CD14-positive monocyte (primary cell): ENCODE measurements at places on chromosomes 3 and 15. TPM values are rescaled to one million over a fixed set of nuclear protein-coding genes. Genes with fewer than 3 reads are reported as not detected.

RASL12 gene
- polyA plus RNA-seq: not detected in 2 replicates

GRM2 gene
- not detected for polyA plus RNA-seq

ZNF774 gene
- 0.12 TPM for polyA plus RNA-seq

ALPK3 gene
- not detected for polyA plus RNA-seq

GPR160 gene
- 19.7 TPM for polyA plus RNA-seq

RBPMS2 gene
- not detected for polyA plus RNA-seq

P3H2 gene
- 0.27 TPM for polyA plus RNA-seq

IL17RD gene
- polyA plus RNA-seq: not detected

GRAMD1C gene
- polyA plus RNA-seq: 0.13 TPM

HCN4 gene
- polyA plus RNA-seq: not detected

ADCY5 gene
- polyA plus RNA-seq: not detected in 2 replicates

SAMMSON gene
- not detected for polyA plus RNA-seq

MASP1 gene
- not detected in 2 replicates for polyA plus RNA-seq

ARHGEF26 gene
- polyA plus RNA-seq: 0.05 and 0.10 TPM in 2 replicates

C3orf70 gene
- 0.01 TPM in 1 of 2 replicates, not detected in the other for polyA plus RNA-seq

LNP1 gene
- 0.05 and 0.07 TPM in 2 replicates for polyA plus RNA-seq

ZNF860 gene
- polyA plus RNA-seq: not detected

RNF123 gene
- 46.2 and 55.7 TPM in 2 replicates for polyA plus RNA-seq

REC114 gene
- polyA plus RNA-seq: not detected in 2 replicates

GRAMD2A gene
- polyA plus RNA-seq: not detected

LARP6 gene
- not detected for polyA plus RNA-seq

BFSP2 gene
- not detected for polyA plus RNA-seq

HRG gene
- not detected in 2 replicates for polyA plus RNA-seq

SLC27A2 gene
- not detected in 2 replicates for polyA plus RNA-seq

SLC28A2 gene
- polyA plus RNA-seq: not detected

NAA50 gene
- 80.0 TPM for polyA plus RNA-seq

SLITRK3 gene
- polyA plus RNA-seq: not detected

ZNF80 gene
- not detected in 2 replicates for polyA plus RNA-seq

MAP6D1 gene
- 0.35 and 0.74 TPM in 2 replicates for polyA plus RNA-seq

CFAP100 gene
- polyA plus RNA-seq: not detected

CFAP92 gene
- 0.19 TPM for polyA plus RNA-seq

LDHAL6B gene
- not detected for polyA plus RNA-seq

FMN1 gene
- 0.28 TPM for polyA plus RNA-seq

CHST2 gene
- 9.6 TPM for polyA plus RNA-seq

CD96 gene
- 0.03 and 0.05 TPM in 2 replicates for polyA plus RNA-seq

GREM1 gene
- not detected for polyA plus RNA-seq

TRPM1 gene
- not detected for polyA plus RNA-seq

MAP3K13 gene
- polyA plus RNA-seq: 30.9 TPM
